ENCODE measurements at places on chromosomes 1 and 21.

DNA sequence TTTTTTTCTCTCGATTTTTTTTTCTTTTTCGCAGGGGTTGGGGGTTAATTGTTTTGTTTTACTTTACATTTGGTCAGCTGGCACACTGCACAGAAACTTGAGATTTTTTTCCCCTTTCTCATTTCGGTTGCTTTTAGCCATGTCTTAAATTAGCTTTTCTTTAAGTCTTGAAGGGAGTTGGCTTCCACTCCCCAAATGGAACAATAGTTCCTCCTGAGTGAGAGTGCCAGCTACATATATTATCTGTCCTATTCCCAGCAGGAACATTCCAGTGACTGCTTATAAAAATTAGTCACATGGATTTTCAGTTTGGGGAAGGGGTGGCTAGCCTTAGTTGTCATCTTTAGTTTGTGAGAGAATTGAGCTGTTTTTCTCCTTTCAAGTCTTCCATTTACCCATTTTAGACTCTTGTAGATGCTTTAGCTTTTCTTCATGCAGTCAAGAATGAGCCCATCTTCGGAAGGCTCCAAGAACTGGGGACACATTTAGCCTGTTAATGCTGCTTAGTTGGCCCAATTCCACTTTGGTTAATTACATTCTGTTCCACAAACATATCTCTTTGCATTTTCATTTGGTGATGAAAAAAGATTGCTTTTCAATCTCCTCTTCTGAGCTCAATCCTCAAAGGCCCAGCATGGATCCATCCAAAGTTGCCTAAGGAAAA, 510.1 kb upstream of the CXADR start:
- DNase-seq, result no peak

DNA sequence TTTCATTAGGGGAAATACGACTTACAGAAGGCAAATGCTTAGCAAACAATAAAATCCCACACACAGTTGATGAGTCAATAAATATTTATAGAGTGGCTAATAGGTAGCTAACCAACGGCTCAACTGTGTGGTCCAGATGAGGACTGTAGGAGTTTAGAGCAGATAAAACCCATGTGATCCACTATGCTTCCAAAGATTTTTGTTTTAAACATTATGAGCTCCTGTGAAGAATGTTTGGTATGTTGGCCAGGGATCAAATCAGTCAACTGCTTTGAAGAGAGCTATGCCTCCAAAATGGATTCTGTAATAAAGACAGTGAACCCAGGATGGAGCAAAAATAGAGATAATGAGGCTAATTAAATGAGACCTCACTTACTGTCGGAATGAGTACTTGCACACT, 72.3 kb upstream of the COL11A1 start:
- DNase-seq, result no peak

DNA sequence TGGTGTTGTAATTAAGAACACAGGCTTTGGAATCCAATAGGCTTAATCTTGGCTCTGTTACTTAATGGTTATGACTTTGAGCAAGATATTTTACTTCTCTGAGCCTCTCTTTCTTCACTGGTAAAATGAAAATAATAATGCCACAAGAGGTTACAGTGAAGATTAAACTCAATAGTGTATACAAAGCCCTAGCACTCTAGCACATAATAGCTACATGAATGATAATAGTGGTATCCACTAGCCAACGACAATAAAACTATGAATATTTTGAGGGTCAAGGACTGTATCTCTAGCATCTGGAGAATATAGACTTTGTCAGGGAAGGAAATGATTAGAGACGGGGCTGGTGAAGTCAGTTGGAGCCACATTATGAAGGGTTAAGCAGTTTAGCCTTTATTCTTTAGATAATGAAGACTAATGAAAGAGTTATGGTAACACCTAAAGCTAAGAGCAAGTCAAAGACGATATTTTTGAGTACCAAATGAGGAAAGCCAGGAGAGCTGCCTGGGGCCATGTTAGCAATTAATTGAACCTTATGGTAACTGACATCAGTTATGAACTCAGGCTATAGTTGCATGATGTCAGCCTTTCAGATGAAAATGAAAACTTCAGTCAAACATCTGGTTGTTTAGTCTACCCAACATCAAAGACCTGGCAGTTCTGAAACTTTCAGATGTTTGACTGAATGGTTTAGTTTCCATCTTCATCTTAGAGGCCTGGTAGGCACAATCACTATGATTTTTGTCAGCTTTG, 32.8 kb upstream of the RNF11 start:
- DNase-seq, result no peak

- DNase-seq, result peak; percentile 14
Measured at GRCh38 chr21:44485254-44485793, 30.0 kb downstream of the LRRC3 start.

GRCh38 chr1:212488436-212489283, 55.9 kb downstream of the NENF start:
- DNase-seq, result no peak

DNA sequence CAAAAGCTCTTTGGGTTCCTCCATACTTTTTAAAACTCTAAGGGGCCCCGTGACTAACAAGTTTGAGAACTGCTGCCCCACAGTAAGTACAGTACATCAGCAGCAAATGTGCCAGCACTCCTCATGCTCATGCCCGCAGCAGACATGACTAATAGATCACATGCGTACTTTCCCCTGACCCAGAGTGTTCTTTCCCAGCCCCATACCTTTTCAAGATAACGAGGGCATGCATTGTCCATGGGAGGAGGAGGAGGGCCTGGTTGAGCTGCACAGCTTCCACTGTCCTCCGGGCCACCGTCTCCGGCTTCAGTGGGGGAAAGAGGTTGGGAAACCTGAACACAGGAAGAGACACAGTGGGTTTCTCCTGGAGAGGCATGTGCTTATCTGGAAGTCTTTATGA, 45.5 kb downstream of the DHRS3 start:
- no peak for DNase-seq
